ENCODE measurements at places on chromosomes 16 and 17.

DNA sequence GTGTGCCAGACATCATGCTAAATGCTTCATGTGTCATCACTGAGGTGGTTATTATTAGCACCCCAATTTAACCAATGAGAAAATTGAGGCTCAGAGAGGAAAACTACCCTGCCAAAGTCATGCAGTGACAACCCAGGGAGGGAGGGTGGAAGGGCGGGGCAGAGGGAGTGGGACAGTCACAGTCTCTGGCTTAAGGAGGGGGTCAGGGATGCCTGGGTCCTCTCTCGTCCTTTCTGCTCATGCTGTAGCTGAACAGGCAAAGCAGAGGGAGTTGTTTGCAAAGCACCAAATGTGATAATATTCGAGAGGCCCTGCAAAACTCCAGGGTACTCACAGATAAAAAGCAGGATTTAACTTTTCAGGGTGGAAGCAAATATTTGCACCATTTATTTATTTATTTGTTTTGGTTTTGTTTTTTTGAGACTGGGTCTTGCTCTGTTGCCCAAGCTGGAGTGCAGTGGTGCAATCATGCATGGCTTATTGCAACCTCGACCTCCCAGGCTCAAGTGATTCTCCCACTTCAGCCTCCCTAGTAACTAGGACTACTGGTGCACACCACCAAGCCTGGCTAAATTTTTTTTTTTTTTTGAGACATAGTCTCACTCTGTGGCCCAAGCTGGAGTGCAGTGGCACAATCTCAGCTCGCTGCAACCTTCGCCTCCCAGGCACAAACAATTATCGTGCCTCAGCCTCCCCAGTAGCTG is 47.9 kb upstream of the NKD1 start:
- no peak for DNase-seq

GRCh38 chr17:31475378-31476162 is 84.1 kb downstream of the RAB11FIP4 start:
- DNase-seq: no peak

DNA sequence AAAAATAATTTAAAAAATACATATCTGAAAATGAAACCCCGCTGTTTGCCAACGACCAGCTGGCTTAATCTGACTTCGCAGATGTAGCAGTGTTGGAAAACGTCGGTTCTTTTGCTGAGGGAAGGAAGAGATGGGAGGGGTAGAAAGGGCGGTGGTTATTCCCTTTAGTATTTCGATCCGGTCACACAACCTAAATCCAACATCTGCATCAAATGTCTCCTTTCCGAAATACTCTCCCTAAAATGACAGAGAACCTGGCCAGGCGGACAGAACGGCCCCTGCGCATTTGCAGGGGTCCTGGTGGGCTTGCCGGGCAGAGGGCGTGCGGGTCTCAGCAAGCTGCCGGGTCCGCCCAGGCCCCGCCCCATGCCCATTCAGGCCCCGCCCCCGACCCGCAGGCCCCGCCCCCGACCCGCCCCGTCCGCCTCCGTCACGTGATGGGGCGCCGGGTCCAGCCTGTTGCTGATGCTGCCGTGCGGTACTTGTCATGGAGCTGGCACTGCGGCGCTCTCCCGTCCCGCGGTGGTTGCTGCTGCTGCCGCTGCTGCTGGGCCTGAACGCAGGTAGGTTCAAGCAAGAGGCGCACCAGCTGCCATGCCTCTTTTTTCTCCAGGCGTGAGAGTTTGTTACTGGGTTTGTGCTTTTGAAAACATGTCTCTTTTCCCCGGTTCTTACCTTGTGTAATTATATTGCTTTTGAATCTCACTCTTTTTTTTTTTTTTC is at the start of gene SCPEP1:
Gene SCPEP1 (plus strand): TSS at position 459 of the 723 bp plus-strand sequence. CDS start 29 bp downstream, at position 488.
- DNase-seq: peak; percentile 98

- no peak for DNase-seq
Measured at GRCh38 chr16:27583634-27584033, 33.7 kb downstream of the KATNIP start.

GRCh38 chr17:55154101-55154500 is 110.7 kb upstream of the HLF start:
- no peak for DNase-seq

- peak; percentile 72 for DNase-seq
Measured at GRCh38 chr17:40122999-40123810, 1.4 kb downstream of the MSL1 start.

GRCh38 chr16:51053775-51054174 is 97.3 kb downstream of the SALL1 start:
- no peak for DNase-seq

- no peak for DNase-seq
Measured at GRCh38 chr16:81755915-81756614, 23.0 kb upstream of the PLCG2 start.

GRCh38 chr16:85151079-85151602 is 38.9 kb upstream of the CIBAR2 start:
- DNase-seq: no peak

GRCh38 chr16:21565507-21565860 is 33.9 kb upstream of the METTL9 start:
- DNase-seq: no peak

DNA sequence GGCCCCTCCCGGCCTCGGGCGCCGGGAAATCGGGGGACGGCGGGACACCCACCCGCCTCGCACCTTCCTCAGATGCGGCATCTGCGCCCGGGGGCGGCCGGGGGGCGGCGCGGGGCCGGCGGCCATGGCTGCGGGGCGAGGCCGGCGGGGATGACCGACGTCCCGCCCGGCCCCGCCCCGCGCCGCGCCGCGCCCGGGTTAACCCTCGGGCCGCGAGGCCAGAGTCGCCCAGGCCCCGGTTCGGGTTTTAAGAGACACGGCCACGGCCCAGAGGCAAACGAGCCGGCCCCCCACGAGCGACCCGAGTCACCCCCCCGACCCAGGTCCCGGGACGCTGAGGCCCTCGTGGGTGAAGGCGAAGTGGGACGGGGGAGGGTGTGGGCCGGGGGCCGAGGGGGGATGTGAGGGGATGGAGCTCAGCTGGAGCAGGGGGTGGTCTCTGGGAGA is at the start of gene RGS11:
Gene RGS11 (minus strand): TSS at position 159 of the 447 bp plus-strand sequence. CDS start 33 bp downstream, at position 126.
- DNase-seq: peak; percentile 70

DNA sequence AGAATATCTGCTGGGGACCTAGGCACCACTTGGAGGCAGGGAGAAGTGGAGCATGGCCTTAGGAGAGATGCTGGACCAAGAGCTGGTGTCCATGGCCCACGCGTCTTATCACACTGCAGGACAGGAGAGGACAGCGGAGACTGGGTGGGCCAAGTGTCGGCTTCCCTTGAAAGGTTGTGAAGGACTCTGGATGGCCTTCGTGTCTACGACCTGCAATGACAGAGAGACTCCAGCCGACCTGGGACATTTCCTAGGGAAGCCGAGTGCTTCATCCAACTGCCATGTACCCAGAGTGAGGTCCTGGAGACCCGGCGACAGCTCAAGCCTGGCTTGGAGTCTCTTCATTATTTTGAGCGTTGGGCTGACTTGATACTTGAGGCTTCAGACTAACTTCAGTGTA is 20.5 kb downstream of the C1QTNF1 start:
- DNase-seq: no peak

GRCh38 chr17:66281661-66282369 is 20.6 kb upstream of the PRKCA start:
- DNase-seq: no peak

DNA sequence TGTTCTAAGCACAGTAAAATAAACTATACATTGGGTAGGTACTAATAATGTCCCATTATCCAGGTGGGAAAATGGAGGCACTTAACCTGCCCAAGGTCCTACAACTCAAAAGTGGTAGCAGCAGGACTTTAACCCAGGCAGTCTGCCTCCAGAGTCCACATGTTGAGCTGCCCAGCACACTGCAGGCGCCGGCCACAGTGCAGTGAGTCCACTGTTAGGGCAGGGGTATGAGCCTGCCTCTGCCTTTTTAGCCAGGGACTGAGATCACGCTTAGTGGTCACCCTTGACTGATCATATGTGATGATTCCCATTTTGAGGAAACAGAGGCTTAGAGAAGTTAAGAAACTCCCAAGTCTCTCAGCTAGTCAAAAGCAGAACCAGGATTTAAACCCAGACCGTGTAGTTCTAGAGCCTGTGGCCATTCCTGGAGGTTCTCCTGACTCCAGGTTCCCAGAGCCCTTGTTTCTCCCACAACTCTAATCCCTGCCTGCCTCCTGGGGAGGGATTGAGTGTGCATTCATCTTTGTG is 8.4 kb downstream of the CES1 start:
- no peak for DNase-seq

GRCh38 chr17:82013341-82013740 is 9.3 kb downstream of the CENPX start:
- peak; percentile 75 for DNase-seq

- no peak for DNase-seq
Measured at GRCh38 chr17:75345514-75346167, 56.4 kb upstream of the SLC25A19 start.

DNA sequence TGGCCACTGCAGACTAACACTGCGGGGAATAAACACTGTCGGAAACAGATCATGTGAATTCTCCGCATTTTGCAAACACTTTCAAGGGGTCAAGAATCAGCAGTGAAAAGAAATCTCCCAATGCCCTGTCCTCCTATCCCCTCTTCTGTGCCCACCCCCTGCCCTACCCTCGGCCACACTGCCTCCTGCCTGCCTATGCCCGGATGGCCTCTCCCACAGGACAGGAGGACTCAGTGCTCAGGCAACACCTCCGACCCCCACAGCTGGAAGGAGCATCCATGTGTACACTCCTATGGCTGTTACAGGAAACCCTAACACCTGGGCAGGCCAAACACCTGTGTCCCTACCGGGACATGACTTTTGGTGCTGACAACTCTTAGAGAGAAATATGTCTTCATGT is 24.5 kb downstream of the FBXO31 start:
- no peak for DNase-seq

- DNase-seq: no peak
Measured at GRCh38 chr17:49435671-49436029, 21.0 kb upstream of the PHB1 start.

GRCh38 chr16:75810342-75810741 is 84.1 kb upstream of the CPHXL start:
- no peak for DNase-seq

- peak; percentile 79 for DNase-seq
Measured at GRCh38 chr16:73232555-73233328, 184.8 kb upstream of the ZFHX3 start.

DNA sequence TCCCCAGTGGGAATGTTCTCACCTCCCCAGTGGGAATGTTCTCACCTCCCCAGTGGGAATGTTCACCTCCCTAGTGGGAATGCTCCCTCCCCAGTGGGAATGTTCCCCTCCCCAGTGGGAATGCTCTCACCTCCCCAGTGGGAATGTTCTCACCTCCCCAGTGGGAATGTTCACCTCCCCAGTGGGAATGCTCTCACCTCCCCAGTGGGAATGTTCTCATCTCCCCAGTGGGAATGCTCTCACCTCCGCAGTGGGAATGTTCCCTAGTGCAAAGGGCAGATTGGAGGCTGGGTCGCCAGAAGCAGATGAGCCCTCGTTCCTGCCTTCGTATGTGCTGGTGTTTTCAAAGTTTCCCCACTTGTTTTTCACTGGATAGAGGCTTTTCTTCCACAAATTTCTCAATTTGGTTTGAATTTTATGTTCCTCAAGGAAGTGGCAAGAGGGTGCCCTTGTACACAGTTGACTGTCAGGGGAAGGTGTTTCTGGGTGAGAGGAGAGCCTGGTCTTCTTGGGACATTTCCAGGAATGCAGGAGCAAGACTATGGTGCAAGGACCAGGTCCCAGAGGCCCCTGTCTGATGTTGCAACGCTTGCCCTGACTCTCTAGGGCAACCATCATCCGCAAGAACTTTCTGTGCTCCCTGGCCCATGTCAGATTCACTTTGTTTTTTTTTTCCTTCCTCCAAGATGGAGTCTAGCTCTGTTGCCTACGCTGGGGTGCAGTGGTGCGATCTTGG is 34.0 kb downstream of the TRARG1 start:
- no peak for DNase-seq

GRCh38 chr17:27457360-27457715 is 1.1 kb downstream of the KSR1 start:
- DNase-seq: no peak

DNA sequence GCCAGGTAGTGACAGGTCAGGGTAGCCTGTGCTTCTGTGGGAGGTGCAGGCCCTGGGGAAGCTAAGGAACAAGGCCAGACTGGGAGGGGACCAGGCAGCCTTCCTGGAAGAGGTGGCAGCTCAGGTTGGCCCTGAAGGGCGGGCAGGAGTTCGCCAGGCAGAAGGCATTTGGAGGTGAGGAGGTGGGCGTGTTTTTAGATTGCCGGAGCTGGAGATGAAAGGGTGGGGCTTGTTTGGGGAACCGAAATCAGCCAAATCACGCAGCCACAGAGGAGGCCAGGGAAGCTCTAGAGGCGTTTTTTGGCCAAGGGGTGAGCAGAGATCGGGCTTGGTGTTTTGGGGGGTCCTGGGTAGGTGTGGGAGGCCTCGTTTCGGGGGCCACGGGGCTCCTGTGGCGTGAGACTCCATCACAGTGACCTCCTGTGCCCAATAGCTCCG is 7.6 kb downstream of the ADCY7 start:
- no peak for DNase-seq

DNA sequence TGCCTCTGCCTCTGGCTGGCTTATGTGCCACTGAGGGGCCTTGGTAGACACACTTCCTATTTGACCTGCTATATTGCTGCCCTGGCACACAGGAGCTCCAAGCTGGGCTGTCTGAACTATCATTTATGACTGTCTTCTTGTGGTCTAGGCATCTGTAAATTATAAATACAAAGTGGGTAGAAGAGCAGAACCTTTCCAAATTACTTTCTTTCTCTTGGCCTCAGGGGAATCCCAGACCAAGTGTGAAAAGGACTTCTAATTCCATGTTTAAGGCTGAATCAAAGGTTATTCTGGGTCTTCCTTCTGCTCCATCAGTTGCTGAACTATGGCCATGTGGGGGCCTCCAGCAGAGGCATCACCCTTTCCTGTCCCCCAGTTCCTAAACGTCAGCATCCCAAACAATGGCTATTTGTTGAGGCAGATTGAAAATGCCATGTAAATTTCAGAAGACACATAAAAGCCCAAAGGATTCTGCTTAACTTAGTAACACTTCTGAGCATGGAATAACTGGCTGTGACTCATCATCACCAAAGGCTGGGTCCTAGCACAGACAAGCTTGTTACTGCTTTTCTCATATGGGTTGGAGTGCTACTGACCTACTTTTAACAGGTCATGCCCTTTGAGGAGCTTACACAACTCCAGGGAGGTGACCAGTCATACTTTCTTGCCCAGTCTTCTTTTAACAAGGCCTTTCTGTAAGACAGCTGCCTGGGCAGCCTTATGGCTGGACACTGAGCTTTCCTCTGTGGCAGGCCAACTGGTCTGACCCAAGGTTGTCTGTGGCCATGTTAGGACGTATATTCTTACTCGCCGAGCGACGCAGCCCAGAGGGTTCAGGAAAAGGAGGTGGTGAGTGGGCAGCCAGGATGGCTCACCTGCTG is 154.8 kb downstream of the VPS53 start:
- DNase-seq: peak; percentile 81

DNA sequence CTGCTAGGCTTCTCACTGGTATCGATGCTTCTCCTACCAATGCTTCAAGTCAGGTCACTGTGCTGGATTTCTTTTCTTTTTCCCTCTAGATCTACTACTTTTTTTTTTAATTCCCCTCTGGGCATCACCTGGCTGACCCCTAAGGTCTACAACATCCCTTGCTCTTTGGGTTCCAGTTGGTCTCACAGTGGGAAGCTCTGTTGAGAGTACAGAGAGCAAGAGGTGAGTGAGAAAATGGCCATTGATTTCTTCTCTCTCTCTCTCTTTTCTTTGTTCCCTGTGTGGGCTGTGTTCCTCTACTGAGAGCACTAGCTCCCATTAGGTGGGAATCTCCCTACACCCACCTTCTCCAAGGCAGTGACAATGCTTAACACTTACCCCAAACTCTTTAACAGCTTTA is 413.4 kb downstream of the KCNJ2 start:
- no peak for DNase-seq

Measured in AG08396 (cell line).